EH (cell line): ENCODE measurements at places on chromosomes 6 and 20.

GRCh38 chr6:72418495-72418894 is 203.4 kb upstream of the KCNQ5 start:
- DNase-seq = peak; percentile 88

GRCh38 chr6:35161776-35162607 is 20.9 kb upstream of the TCP11 start:
- DNase-seq = no peak

DNA sequence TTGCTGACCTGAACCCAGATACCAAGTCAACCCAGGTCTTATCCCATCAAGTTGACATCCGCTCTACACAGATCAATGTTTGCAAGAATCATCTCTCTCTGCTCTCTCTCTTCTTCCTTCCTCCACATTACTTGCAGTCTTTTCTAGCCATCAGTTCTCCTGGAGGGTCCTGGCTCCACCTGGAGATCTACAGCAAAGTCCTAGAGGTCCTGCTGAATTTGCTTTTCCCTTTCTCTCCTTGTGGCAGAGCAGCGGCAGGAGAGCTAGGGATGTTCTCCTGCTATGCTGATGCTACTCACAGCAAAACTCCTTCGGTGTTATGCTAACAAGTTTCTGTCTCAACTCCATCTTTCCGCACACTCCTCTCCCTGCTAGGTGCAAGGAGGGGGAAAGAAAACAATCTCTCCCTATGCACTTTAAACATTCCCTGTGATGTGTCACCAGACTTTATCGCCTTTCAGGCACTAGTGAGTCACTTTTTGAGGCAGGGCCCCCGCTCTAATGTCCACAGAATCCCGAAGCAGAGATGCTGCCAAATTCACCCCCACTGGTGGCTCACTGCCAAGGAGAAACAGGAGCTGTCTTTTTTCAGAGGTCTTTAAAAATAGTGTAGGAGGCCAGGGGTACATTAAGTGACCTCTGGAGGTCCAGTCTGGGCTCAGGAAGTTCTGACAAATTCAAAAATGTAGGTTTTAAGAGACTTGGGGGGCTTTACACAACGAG is 62.6 kb downstream of the FAM50B start:
- peak; percentile 96 for DNase-seq

DNA sequence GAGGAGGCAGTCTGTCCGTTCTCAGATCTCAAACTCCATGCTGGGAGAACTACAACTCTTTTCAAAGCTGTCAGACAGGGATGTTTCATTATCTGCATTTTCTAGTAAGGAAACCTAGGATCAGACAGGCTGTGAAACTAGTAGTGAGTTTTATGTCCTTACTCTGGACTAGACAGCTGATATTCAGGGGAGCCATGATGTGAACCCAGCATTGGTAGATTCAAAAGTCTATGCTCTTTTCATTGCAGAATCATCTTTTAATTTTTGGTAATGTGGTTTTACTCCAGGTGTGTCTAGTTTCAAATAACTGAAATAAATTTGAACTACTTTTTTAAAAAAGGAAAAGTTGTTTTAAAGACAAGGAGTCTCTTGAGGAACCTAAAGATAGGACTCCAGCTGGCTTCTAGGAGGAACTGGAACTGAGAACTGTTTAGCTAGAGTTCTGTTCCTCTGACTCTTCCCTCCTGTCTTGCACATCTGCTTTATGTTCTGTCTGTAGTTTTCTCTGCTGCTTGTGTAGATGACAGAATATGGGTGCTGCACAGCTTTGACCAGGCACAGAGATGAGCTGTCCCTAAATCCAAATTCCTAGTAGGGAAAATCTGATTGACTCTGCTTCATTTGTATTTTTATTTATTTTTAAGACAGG is 27.8 kb upstream of the RNF144B start:
- DNase-seq = no peak

DNA sequence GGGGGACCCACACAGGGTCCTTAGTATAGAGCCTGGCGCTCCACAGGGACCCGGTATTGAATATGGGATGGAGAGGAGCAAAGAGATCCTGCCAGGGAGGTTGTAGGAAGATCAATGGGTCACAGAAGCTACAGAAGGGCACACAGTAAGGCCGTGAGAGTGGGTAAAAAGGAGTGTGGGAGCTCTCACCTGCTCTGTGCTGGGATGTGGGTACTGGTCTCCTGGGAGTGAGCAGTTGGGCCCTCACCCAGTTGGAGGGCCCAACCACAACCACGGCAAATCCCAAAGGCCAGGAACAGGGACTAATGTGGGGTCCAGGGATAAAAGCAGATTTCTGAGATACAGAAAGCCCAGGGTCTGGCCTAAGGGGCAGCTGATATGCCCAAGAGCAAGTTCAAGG is 73.4 kb upstream of the RNF24 start:
- no peak for DNase-seq

DNA sequence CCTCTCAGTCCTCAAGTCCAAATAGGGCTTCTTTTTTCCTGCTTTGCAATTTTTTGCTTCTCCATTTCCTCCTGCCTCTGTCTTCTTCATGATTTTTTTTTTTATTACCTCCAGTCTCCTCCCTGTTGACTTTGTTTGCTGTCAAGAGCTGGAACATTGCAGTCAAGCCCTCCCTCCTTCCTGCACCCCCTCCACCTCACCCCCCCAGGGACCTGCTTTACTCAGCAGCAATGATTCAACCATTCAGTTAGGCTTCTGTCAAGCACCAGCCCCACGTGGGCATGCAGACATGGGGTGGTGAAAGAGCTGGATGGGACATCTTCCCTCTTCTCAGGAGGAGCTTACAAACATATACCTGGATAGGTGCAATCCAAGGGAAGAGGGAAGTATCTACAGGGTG is 142.4 kb downstream of the LRFN2 start:
- no peak for DNase-seq

DNA sequence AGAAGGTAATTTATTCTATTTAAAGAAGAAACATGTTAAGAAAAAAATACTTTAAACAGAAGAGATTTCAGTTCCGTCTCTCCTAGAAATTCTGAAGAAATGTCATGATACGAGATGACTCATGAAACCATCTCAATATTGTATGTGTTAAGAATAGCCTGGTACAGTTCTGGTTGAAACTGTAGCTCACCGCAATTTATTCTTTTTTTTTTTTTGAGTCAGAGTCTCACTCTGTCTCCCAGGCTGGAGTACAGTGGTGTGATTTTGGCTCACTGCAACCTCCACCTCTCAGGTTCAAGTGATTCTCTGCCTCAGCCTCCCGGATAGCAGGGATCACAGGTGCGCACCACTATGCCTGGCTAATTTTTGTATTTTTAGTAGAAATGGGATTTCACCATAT is 103.3 kb downstream of the ARHGAP18 start:
- DNase-seq = peak; percentile 38

- peak; percentile 92 for DNase-seq
Observed at GRCh38 chr20:973785-974194, 28.3 kb downstream of the RSPO4 start.

- no peak for DNase-seq
Observed at GRCh38 chr6:2193931-2194330, 51.5 kb downstream of the GMDS start.

GRCh38 chr6:26025047-26025893 is 62.0 kb upstream of the HFE start:
- peak; percentile 86 for DNase-seq

DNA sequence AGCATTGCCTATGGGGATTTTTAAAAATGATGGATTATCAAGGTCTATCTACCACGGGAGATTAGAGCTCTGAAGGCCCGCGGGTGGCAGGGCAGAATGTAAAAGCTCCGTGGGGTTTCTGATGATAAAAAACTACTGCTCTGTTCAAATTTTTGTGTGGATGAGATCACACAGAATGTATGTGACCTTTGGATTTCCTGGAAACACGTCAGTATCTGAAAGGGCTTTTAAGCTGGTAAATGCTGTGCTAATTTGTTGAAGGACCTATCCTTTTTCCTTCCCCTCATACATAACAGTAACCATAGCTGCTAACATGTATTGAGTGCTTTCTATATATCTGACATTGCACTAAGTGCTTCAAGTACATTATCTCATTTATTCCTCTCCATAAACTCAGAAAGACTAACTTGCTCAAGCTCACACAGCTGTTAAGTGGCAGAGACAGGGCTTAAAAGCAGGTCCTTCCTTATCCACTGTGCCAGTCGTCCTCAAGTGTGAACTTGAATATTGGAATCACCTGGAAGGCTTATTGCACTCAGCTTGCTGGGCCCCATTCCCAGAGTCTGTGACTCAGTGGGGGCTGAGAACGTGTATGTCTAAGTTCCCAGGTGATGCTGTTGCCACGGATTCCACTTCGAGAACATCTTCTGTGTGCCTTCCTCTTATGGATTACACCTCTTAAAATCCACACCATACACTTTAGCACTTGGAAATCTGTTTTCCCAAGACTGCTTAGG is 1.9 kb upstream of the TMEM242 start:
- DNase-seq = peak; percentile 57

DNA sequence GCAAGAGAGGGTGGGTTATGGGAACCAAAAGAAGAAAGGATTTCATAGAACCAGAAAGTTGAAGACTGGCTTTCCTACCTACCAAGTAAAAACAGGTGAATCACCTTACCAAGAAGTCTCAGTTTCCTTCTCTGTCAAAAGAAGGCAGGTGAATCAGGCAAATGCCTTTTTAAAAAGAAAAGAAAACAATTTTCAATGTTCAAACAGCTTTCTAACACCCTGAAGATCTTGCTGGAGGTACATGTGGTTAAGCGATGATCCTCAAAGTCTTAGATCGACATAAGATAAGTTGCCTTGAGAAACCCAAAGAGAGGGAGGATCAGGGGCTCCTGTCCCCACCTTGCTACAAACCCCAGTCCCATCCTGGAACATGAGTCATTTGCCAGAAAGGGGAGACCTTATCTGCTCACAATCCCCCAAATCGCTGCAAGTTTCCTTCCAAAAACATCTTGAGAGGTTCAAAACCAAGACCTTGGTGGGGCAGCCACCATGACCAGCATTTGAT is 71.6 kb downstream of the NFATC2 start:
- DNase-seq = no peak

DNA sequence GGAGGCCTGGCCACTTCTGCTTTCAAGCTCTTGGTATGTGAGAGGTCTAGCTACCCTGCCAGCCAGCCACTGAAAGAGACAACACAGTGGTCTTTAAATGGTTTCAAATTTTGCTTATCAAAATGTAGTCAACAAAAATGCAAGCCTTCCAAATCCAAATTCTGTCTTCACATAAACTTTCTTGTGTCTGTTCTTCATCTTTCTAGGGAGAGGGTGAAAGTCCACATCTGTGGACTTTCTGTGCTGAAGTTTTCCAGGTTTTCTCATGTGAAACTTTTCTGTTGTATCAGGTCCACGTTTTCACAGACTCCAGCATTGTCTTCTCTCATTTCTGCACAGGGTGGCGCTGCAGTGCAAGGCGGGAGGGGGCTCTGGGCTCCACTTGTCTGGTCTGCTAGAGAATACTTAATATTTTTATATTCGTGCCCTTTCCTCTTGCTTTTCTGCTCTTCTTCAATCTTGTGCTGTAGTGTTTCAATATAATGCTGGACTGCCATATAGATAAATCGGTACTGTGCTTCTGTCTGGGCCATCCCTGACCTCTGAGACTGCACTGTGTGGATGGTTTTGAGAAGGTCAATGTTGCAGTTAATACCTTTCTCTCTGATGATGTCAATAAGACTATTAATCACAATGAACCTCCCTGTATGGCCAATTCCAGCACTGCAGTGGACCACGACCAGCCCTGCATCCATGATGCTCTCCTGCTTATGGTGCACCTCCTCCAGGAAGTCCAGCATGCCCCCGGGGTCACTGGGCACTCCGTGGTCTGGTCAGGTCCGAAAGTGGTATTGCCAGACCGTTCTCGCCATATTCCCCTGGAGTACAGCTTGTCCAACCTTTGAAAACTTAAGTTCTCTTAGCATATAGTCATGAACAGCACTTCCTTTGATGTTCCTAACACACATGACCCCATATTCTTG is 161.6 kb upstream of the TNFAIP3 start:
- peak; percentile 66 for DNase-seq

GRCh38 chr20:17928211-17928611 is 40.4 kb downstream of the SNX5 start:
- no peak for DNase-seq

GRCh38 chr6:13248053-13248452 is 80.3 kb downstream of the TBC1D7 start:
- DNase-seq = peak; percentile 77

GRCh38 chr6:129026601-129027000 is 143.7 kb downstream of the LAMA2 start:
- DNase-seq = no peak

GRCh38 chr20:4370851-4371250 is 350.9 kb upstream of the PRND start:
- DNase-seq = no peak

DNA sequence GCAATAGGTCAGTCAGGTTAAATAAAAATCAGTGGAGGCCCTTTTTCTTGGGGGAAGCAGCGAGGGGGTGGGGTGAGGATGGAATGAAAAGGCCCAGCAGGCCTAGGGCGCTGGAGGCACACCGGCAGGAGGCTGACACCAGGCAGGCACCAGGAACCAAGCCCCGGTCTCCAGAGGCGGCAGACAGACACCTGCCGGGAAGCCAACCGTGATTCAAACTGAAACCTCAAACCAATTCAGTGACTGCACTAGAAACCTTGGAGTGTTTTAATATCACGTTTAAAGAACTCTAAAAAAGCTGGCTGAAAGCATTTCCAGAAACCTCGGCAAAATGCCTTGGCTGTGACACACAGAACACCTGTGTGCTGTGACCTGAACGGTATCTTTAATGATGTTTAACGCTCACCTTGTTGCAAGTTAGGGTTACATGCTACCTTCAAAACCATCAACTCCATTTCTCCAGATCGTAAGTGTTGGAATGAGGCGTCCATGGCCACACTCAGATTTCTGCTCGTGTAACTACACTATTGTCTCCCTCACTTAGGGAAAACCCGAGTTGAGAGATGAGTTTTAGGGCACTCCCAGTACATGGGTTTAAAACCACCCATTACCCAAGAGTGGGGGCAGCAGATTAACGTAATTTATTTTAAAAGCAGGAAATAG is 27.2 kb downstream of the DIDO1 start:
- no peak for DNase-seq

DNA sequence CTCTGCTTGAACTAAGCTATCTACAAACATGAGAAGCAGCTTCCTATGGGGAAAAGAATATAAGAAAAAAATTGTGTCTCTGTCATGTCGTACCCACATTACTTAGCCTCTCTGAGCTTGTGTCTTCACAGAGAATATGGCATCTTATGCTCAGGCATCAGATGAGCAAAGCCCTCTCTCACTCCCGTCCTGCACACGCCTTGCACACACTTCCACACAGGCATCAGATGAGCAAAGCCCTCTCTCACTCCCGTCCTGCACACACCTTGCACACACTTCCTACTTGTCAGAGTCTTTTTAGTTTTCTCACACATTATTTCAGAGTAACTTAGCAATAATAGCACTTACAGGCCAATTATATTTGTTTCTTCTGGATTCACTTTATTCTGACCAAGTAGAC is 79.0 kb upstream of the DUSP22 start:
- DNase-seq = no peak

DNA sequence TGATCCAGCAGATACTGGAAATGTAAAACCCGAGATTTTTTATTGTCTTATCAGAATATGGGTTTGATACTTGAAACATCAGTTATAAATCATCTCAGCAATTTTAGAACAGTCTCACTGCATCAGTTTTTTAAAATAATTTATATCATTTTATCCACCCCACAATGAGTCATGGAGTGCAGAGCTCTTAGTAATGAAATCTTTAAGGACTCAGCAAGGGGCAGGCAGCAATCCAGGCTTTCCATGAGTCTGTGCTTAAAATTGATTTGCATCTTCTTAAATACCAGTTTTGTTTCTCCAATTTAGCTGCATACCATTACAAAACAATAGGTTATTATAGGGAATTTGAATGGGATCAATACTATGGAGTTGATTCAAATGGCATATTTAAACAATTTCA is 832.3 kb downstream of the C6orf118 start:
- no peak for DNase-seq

GRCh38 chr6:98946879-98947410 is 801 bp downstream of the FBXL4 start:
- peak; percentile 30 for DNase-seq

- DNase-seq = no peak
Observed at GRCh38 chr6:52965380-52965779, 29.7 kb downstream of the GSTA4 start.
